WTC11 (cell line): ENCODE measurements at places on chromosomes 13 and 19.
A peak's percentile ranks its signal among the peaks of the same experiment; 100 is the strongest.

- DNase-seq = no peak
- H3K27me3 ChIP-seq = no peaks in the 10 kb centered on the region
- H3K4me3 ChIP-seq = no peak overlapping the region
- H3K36me3 ChIP-seq = peaks cover 31% of the 10 kb centered on the region
Measured at GRCh38 chr19:7993560-7993959, 11.9 kb downstream of the ELAVL1 start.

DNA sequence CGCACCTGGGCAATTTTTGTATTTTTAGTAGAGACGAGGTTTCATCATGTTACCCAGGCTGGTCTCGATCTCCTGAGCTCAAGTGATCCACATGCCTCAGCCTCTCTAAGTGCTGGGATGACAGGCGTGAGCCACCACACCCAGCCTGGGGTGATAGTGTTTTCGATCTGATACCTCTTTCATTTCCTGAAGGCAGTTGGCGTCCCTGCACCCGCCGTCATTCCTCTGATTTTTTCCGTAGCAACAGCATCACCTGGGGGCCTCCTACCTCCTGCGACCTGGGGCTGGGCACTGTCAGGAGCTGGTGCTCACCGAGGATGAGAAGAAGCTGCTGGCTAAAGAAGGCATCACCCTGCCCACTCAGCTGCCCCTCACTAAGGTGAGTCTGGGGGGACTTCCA lies 10.8 kb downstream of the CREB3L3 start:
- no peaks in the 10 kb centered on the region for H3K4me1 ChIP-seq
- peaks cover 20% of the 10 kb centered on the region for H3K27me3 ChIP-seq
- H3K4me3 ChIP-seq = no peak overlapping the region
- no peaks in the 10 kb centered on the region for H3K36me3 ChIP-seq

DNA sequence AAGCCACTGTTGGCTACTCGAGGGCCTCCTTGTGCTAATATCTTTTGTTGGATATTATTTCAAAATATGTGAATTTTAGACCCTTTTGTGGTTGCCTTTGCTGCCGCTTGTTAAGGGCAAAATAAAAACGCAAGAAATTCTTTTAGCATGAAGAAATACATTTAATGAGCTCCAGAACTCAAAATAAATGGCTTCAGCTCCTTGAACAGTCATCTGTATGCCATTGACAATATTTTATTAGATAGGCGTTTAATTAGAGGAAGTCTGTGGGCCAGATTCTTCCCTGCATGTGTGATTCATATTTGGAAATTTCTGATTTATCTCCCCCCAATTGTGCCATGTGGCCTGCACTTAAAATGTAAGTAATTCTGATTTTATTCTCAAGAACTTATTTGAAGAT lies 177.2 kb downstream of the STK24 start:
- DNase-seq = no peak
- H3K27me3 ChIP-seq = no peaks in the 10 kb centered on the region
- H3K4me3 ChIP-seq = no peak overlapping the region
- peaks cover 4% of the 10 kb centered on the region for H3K36me3 ChIP-seq

DNA sequence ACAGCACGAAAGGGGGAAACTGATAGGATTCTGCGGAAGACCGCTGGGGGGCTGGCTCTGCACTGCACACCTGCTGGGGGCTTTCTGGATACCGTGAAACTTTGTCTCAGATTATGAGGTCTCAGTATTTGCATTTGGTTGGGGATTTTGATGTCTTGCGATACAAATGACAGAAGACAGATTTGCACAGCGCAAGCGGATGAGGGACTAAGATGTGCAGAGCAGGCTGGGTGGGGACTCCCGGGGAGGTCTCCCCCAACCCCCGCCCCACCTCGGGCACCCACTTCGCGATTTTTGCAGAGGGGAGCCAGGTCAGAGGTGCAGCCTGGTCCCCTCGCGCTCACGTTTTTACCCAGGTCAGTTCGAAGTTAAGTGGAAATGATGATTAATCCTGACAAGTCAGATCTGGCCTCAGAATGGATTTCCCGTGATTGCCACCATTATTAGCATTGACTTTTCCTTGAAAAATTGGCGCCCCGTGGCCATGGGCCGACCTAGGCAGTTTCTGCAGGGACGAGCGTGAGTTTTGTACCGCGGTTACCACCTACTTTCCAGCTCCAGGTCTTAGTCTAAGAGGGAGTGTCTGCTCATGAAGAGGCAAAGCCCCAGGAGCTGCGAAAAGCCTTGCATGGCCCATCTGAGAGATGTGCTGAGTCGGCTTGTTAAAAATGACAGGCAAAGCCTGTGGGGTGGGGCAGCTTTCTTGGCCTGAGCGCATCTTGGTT lies 1.3 kb upstream of the GJB2 start:
- H3K4me3 ChIP-seq = peak overlapping the region; percentile 65
- peaks cover 18% of the 10 kb centered on the region for H3K4me1 ChIP-seq
- DNase-seq = no peak
- H3K27ac ChIP-seq = no peak overlapping the region
- peaks cover 85% of the 10 kb centered on the region for H3K27me3 ChIP-seq
- no peaks in the 10 kb centered on the region for H3K36me3 ChIP-seq

GRCh38 chr19:57914531-57914930 lies 1.9 kb downstream of the ZNF417 start:
- peak overlapping the region; percentile 93 for H3K4me3 ChIP-seq
- H3K27me3 ChIP-seq = no peaks in the 10 kb centered on the region
- H3K27ac ChIP-seq = no peak overlapping the region
- H3K4me1 ChIP-seq = peaks cover 15% of the 10 kb centered on the region

- peaks cover 15% of the 10 kb centered on the region for H3K4me1 ChIP-seq
- H3K36me3 ChIP-seq = peaks cover 29% of the 10 kb centered on the region
- peak; percentile 71 for DNase-seq
- H3K27ac ChIP-seq = peak overlapping the region; percentile 95
- H3K4me3 ChIP-seq = peak overlapping the region; percentile 95
Measured at GRCh38 chr19:18202778-18203407, 949 bp downstream of the RAB3A start.

DNA sequence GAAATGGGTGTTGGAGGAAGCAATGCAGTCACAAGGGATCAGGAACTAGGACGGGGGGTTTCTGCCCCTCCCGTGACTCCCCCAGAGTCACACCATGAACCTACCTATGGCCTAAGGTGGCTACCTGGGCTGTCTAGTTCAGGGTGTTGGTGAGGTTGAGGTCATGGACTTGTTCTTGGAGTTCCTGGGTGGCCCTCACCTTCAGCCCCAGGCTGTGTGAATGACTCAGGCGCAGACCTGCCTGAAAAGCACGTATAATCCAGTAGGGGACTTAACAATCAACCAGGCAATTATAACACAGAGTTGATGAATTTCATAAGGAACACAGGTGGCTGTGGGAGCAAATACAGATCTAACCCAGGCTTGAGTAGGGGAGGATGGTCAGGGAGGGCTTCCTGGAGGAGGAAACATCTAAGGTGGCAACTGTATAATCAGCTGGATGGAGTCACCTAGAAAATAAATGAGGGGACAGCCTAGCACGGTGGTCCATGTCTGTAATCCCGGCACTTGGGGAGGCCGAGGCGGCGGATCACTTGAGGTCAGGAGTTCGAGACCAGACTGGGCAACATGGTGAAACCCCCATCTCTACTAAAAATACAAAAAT lies 25.6 kb upstream of the ADGRE1 start:
- DNase-seq = no peak
- peaks cover 4% of the 10 kb centered on the region for H3K36me3 ChIP-seq
- H3K4me1 ChIP-seq = peaks cover 4% of the 10 kb centered on the region
- no peak overlapping the region for H3K27ac ChIP-seq

DNA sequence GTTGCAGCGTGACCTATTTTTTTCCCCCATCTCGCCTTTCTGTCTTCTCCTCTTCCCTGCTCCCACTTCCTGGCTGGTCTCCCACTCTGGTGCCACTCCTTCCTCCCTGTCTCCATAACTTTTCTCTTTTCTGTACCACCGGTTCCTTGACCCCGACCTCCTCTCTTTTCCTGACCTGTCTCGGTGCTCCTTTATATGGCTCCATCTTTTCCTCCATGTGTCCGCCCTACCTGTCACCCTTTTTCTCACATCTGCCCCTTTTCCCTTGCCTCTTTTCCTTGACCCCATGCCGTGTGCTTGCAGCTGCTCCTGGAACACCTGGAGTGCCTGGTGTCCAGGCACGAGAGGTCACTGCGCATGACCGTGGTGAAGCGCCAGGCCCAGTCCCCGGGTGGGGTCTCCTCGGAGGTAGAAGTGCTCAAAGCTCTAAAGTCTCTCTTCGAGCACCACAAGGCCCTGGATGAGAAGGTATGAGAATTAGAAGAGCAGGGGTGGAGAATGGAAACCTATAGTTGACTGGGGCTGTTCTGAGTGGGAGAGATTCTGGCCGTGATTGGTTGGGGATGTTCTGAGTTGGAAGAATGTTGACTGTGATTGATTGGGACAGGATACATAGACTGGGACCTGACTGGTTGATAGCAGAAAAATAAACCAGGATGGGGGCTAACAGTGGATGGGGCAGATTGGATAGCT lies 9.3 kb downstream of the PPFIA3 start:
- peak overlapping the region; percentile 89 for H3K4me3 ChIP-seq
- DNase-seq = no peak
- peaks cover 65% of the 10 kb centered on the region for H3K27me3 ChIP-seq
- H3K27ac ChIP-seq = peak overlapping the region; percentile 29; the same call in 1 of the 2 replicates

DNA sequence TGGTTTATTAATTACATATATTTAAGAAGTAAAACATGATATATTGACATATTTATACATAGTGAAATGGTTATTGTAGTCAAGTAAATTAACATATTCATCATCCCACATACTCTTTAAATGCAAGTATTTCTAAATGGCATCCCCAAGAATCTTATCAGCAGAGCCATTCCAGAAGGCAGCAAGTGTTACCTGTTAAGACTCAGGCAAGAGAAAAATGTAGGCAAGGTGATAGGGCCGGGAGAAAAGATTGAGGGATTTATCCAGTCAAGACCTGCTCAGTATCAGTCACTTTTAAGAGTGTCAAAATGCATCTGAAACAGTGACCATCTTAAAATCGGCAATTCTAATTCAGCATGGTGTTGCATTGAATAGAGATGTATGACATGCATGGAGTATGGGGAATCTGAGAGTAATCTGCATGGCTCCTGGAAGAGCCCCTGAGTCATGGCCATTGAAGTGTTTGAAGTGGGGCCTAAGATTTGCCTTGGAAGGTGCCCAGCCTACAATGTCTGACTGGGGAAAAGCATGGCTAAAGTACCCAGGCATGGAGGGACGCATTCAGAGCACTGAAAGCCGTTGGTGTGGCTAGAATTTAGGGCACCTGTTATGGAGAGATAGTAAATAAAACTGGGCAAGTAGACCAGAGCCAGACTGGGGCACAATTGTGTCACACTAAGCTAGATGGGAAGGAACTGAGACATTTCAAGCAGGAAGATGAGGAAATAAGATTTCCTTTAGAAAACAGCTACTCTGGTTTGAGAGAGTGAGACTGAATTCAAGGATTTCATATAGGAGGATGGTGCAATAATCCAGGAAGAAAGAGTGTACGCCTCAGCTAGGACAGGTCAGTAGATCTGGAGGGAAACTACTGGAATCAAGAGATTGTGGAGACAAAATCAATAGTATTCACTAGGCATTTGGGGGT lies 25.0 kb upstream of the C1QTNF9B start:
- peak overlapping the region; percentile 73 for H3K27ac ChIP-seq
- no peak overlapping the region for H3K4me3 ChIP-seq
- peaks cover 21% of the 10 kb centered on the region for H3K4me1 ChIP-seq
- no peak for DNase-seq
- H3K36me3 ChIP-seq = no peaks in the 10 kb centered on the region

GRCh38 chr19:38394488-38394887 lies 6.0 kb downstream of the SPRED3 start:
- H3K36me3 ChIP-seq = peaks cover 30% of the 10 kb centered on the region
- H3K4me1 ChIP-seq = peaks cover 30% of the 10 kb centered on the region
- peak; percentile 99 for DNase-seq
- peak overlapping the region; percentile 72; the same call in 1 of the 2 replicates for H3K27ac ChIP-seq
- peak overlapping the region; percentile 66 for H3K4me3 ChIP-seq

DNA sequence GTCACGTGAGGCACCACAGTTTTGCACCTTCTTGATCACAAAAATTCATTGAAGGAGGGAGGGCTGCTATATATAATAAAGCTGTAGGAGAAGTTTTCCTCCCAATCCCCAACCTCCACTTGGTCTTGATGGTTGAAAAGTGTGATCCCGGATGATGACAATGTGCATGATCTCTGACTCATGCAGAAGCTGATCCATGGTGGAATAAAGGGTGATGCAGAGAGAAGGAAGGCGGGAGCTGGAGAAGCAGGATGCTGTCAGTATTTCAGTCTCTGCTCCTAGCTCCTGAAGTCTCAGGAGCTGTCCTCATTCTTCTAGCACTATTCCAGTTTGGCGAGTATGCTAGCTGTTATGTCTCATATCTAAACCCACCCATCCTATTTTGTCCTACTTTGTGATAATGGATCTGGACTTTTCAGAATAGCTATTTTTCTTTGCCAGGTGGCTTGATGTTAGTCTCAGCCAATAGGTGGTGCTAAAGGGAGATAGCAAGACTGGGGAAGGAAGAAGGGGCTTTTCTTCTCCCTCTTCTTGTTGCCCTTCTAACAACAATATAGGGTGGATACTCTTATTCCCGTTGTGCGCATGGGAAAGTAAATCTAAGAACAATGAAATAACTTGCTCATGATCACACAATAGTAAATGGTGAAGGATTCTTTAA lies 65.6 kb upstream of the HTR2A start:
- no peak for DNase-seq
- H3K27ac ChIP-seq = no peak overlapping the region
- H3K36me3 ChIP-seq = no peaks in the 10 kb centered on the region
- no peaks in the 10 kb centered on the region; the same call in 1 of the 2 replicates for H3K27me3 ChIP-seq
- no peaks in the 10 kb centered on the region for H3K4me1 ChIP-seq

DNA sequence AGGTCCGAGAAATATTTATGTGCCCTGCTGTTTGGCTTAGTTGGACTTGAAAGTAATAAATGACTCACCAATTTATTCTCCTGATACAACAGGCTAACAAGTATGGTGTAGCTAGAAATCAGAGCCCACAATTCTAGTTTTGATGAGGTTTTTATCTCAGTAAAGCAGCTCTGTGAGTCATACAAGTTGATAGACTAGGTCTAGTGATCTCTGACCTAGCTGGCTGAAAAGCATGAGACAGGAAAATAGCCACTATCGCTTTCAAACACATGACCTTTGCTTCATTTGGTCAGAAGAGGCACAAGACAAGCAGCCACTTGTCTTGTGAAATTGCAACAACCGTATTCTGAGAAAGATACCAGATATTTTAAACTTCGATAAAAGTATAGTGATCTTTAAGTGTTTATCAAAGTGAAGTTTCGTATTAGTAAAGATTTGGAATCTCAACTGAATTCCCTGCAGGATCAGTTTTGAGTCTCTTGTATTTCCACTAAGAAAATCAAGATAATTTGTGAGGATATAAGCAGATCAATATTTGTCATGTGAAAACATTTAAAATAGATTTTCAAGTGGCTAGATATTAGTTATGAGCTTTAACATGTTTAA lies 126.7 kb downstream of the MAB21L1 start:
- no peaks in the 10 kb centered on the region for H3K36me3 ChIP-seq
- DNase-seq = no peak
- H3K27ac ChIP-seq = 0 out of 2 replicates have a peak overlapping the region, but pooled peaks have one; percentile 39
- no peaks in the 10 kb centered on the region for H3K27me3 ChIP-seq
- H3K4me1 ChIP-seq = peaks cover 6% of the 10 kb centered on the region

DNA sequence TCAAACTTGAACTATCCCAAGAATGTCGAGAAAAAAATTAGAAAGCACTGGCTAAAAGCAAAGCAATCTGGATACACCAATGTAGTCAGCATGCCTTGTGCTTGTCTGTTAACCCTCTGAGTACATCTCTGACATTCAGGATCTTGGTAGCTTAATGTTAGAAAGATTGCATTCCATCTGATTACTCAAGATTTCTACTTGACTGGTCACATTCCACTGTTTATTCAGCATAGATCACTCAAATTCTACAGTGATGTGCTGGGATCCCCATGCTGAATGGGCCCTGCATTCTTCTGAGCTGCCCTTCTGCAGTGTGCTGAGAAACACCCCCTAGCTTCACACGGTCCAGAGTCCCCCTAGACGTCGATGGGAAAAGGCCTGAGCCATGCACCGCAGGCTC lies 295.4 kb upstream of the MAB21L1 start:
- no peaks in the 10 kb centered on the region for H3K36me3 ChIP-seq
- 0 out of 2 replicates have a peak, but pooled peaks cover 2% of the 10 kb centered on the region for H3K4me1 ChIP-seq
- DNase-seq = no peak
- no peak overlapping the region for H3K4me3 ChIP-seq
- no peaks in the 10 kb centered on the region; the same call in 1 of the 2 replicates for H3K27me3 ChIP-seq
